ENCODE measurements at places on chromosomes 7 and 10.

- no peak for DNase-seq
Measured at GRCh38 chr10:104080762-104081161, 4.9 kb downstream of the COL17A1 start.

GRCh38 chr10:76554478-76554877 is 1083.1 kb downstream of the KCNMA1 start:
- no peak for DNase-seq

DNA sequence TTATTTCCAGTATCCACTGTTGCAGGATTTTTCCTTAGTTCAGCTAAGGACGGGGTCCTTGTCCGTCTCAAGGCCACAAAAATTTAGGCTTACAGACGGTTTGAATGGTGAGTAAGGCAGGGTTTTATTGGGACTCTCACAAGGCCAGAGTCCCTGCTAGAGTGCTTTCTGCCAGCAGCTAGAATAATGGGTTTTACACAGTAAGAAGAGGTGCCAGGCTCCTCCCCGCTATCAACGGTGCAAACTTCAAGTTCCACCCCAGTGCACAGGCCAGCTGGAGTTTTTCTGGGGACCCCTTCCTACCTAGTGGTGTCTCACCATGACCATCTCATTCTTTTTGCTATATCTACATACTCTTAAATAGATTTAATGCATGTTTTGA is 198.5 kb upstream of the KCTD7 start:
- DNase-seq, result no peak

- no peak for DNase-seq
Measured at GRCh38 chr7:155509359-155509724, 37.0 kb downstream of the CNPY1 start.

DNA sequence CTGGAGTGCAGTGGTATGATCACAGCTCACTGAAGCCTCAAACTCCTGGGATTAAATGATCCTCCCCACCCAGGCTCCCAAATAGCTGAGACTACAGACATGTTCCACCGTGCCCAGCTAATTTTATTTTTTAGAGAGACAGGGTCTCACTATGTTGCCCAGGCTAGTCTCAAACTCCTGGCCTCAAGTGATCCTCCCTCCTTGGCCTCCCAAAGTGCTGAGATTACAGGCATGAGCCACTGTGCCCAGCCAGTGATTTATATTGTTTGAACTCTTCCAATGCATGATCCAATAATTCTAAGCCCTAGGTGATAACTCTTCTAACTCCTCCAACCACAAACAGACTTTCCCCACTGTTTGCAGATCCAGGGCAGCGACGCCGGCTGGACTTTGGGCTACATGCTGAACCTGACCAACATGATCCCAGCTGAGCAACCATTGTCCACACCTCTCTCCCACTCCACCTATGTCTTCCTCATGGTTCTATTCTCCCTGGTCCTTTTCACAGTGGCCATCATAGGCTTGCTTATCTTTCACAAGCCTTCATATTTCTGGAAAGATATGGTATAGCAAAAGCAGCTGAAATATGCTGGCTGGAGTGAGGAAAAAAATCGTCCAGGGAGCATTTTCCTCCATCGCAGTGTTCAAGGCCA is 41.8 kb upstream of the CC2D2B start:
- no peak for DNase-seq
